Temporal lobe (tissue), 4 donors: ENCODE measurements at places on chromosomes 1 and 21. TPM values are rescaled to one million over a fixed set of nuclear protein-coding genes. Genes with fewer than 3 reads are reported as not detected.

Gene MRPL9
- 40.6 TPM for total RNA-seq

Gene RGS5
- total RNA-seq, result 14.5 TPM

Gene IQGAP3
- total RNA-seq, result 0.98 TPM

Gene SRRM1
- 38.8 TPM for total RNA-seq

Gene SELE
- 0.74 TPM for total RNA-seq

Gene LACTBL1
- not detected for total RNA-seq

Gene C1orf87
- under 0.01 TPM for total RNA-seq

Gene RSPH1
- 0.98 TPM for total RNA-seq

Gene MFAP2
- 5.9 TPM for total RNA-seq

Gene DISP3
- total RNA-seq, result 21.9 TPM

Gene SMYD3
- 24.8 TPM for total RNA-seq

Gene POGZ
- total RNA-seq, result 50.4 TPM

Gene PAPPA2
- 5.2 TPM for total RNA-seq

Gene FMO5
- total RNA-seq, result 0.74 TPM

Gene IVL
- under 0.01 TPM for total RNA-seq

Gene EXO5
- 18.2 TPM for total RNA-seq

Gene DRAXIN
- 122 TPM for total RNA-seq

Gene CD52
- total RNA-seq, result not detected

Gene IGSF21
- 32.0 TPM for total RNA-seq

Gene TFF2
- total RNA-seq, result not detected

Gene CFHR4
- total RNA-seq, result 0.25 TPM

Gene POTED
- not detected for total RNA-seq

Gene RAB25
- not detected for total RNA-seq

Gene C1orf105
- not detected for total RNA-seq

Gene BRDT
- not detected for total RNA-seq

Gene WNT4
- 3.4 TPM for total RNA-seq

Gene SYT6
- total RNA-seq, result 13.5 TPM

Gene C1orf94
- total RNA-seq, result 0.25 TPM

Gene KLHDC9
- total RNA-seq, result 3.4 TPM

Gene NENF
- total RNA-seq, result 19.9 TPM

Gene CNR2
- total RNA-seq, result under 0.01 TPM

Gene ADAM15
- total RNA-seq, result 11.1 TPM

Gene TRPM2
- total RNA-seq, result 2.0 TPM

Gene METTL13
- total RNA-seq, result 17.2 TPM

Gene MAP3K21
- total RNA-seq, result 3.2 TPM

Gene CCNL2
- 86.1 TPM for total RNA-seq

Gene LRRC39
- total RNA-seq, result 4.4 TPM

Gene GBP7
- not detected for total RNA-seq
